GM23338 (cell line): ENCODE measurements at places on chromosomes 5 and 9. TPM values are rescaled to one million over a fixed set of nuclear protein-coding genes. Genes with fewer than 3 reads are reported as not detected.

SPATA31E1 gene
- not detected in 2 replicates for total RNA-seq

SLC25A2 gene
- not detected in 2 replicates for total RNA-seq

CDC20B gene
- not detected in 2 replicates for total RNA-seq

PCAT7 gene
- total RNA-seq = 3.3 and 5.5 TPM in 2 replicates

SPAG8 gene
- total RNA-seq = 0.45 TPM in 1 of 2 replicates, not detected in the other

OR1J1 gene
- total RNA-seq = not detected in 2 replicates

SLC28A3 gene
- not detected in 2 replicates for total RNA-seq

HRH2 gene
- 5.9 and 6.8 TPM in 2 replicates for total RNA-seq

G3BP1 gene
- total RNA-seq = 323 and 345 TPM in 2 replicates

GRXCR2 gene
- not detected in 2 replicates for total RNA-seq

DROSHA gene
- total RNA-seq = 70.6 and 82.3 TPM in 2 replicates

SOHLH1 gene
- 0.21 TPM in 1 of 2 replicates, not detected in the other for total RNA-seq

ARL15 gene
- 34.5 and 54.0 TPM in 2 replicates for total RNA-seq

GARIN3 gene
- total RNA-seq = not detected in 2 replicates

C9orf50 gene
- total RNA-seq = not detected in 2 replicates

FNBP1 gene
- 25.0 and 28.8 TPM in 2 replicates for total RNA-seq

PCDHGA7 gene
- total RNA-seq = 2.9 and 4.4 TPM in 2 replicates

STKLD1 gene
- total RNA-seq = not detected in 2 replicates

TRPM3 gene
- total RNA-seq = 6.0 and 8.2 TPM in 2 replicates

DELE1 gene
- 50.0 and 62.2 TPM in 2 replicates for total RNA-seq

CBY3 gene
- total RNA-seq = 0.52 and 2.3 TPM in 2 replicates

TMEFF1 gene
- 75.8 and 85.2 TPM in 2 replicates for total RNA-seq

PCDHB7 gene
- total RNA-seq = 0.39 and 1.0 TPM in 2 replicates

EQTN gene
- 0.24 TPM in 1 of 2 replicates, not detected in the other for total RNA-seq
